ENCODE measurements at places on chromosomes 16 and 17. TPM values are rescaled to one million over a fixed set of nuclear protein-coding genes. Genes with fewer than 3 reads are reported as not detected.

Gene SEZ6L2
- 6.9 TPM for total RNA-seq

Gene PLLP
- total RNA-seq = 15.9 TPM

Gene KRT39
- not detected for total RNA-seq

Gene TACO1
- total RNA-seq = 18.9 TPM

Gene NOXO1
- not detected for total RNA-seq

Measured in glomerular endothelial cell (primary cell).